ENCODE measurements at places on chromosomes 7 and 10. TPM values are rescaled to one million over a fixed set of nuclear protein-coding genes. Genes with fewer than 3 reads are reported as not detected.

ODAD2 gene
- 0.52 TPM for total RNA-seq

OPN4 gene
- not detected for total RNA-seq

GSTO2 gene
- total RNA-seq = 2.7 TPM

- no peak for DNase-seq
Measured at GRCh38 chr10:5762531-5762930, 50.7 kb downstream of the GDI2 start.

- peak; percentile 38 for DNase-seq
Measured at GRCh38 chr7:101858437-101859385, 41.3 kb downstream of the CUX1 start.

DGKB gene
- 1.7 TPM for total RNA-seq

DNA sequence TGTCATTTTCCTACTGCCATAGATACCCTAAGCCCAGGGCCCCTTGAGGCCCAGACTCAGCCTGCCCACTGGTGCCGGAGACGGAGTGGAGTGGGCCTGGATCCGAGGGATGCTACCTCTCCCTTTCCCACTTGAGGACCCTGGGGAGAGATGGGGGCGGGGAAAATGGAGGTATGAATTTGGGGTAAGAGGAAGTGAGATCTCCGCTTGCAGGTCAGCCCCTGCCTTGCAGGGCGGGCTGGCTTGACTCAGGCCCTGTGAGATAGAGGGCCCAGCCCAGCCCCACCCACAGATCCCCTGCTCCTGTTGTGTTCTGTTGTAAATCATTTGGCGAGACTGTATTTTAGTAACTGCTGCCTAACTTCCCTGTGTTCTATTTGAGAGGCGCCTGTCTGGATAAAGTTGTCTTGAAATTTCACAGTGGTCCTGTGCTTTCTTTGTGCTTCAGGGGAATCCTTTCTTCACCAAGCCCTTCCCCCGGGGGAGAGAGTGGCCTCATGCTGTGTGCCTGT is 13.2 kb downstream of the YKT6 start:
- no peak for DNase-seq

GPR37 gene
- 8.8 TPM for total RNA-seq

ANXA7 gene
- 88.8 TPM for total RNA-seq
